ENCODE measurements at places on chromosomes 2 and 18. TPM values are rescaled to one million over a fixed set of nuclear protein-coding genes. Genes with fewer than 3 reads are reported as not detected.

- DNase-seq: no peak
These were observed 56.8 kb downstream of the RNF144A start for GRCh38 chr2:6973895-6974545.

DNA sequence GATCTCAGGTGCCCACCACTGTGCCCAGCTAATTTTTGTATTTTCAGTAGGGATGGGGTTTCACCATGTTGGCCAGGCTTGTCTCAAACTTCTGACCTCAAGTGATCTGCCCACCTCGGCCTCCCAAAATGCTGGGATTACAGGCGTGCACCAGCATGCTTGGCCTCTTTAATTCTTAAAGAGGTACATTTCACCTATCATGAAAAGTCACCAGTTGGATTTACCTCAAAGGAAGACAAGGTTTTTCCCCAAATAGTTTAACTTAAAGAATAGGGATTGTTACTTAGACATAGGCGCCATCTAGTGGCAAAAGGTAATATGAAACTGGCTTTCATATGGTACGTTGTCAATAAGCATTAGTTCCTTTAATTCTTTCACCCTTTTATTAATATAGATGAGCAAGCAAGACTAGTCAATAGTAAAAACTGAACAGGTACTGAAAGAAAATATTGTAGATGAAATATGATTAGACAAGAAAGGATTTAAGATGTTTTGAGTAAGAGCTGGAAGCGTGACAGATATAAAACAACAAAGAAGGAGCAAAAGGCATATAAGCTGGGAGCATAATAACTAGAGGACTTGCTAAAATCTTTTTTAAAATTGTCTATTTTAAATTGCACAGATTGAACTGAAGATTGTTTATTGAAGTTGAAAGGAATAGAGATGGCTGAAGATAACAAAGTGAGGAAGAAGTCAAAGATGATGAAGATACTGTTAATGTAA is 35.0 kb upstream of the PSMD14 start:
- no peak for DNase-seq

- no peak for DNase-seq
These were observed 117.5 kb upstream of the TEX51 start for GRCh38 chr2:126781206-126781605.

The NLRC4 gene
- polyA plus RNA-seq: 1.0 TPM

GRCh38 chr2:28342081-28342967 is 50.3 kb upstream of the FOSL2 start:
- DNase-seq: no peak

DNA sequence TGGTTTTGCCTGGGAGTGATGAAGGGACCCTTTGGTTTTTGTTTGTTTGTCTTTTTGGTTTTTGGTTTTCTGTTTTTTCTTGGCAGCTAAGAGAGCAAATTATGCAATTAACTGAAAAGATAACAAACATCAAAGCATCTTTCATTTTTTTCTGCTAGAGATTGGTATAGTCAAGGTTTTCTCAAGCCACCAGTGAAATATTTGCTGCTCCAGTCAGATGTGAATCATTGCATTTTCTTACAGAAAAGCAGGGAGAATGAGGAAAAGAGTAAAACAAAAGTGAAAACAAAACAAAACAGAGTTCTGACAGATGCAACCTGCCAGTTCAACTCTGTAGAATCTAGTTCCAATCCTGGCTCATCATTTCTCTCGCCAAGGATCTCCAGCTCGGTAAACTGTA is 660.7 kb downstream of the DSC3 start:
- DNase-seq: no peak

The OSBPL6 gene
- 5.2 TPM for polyA plus RNA-seq

DNA sequence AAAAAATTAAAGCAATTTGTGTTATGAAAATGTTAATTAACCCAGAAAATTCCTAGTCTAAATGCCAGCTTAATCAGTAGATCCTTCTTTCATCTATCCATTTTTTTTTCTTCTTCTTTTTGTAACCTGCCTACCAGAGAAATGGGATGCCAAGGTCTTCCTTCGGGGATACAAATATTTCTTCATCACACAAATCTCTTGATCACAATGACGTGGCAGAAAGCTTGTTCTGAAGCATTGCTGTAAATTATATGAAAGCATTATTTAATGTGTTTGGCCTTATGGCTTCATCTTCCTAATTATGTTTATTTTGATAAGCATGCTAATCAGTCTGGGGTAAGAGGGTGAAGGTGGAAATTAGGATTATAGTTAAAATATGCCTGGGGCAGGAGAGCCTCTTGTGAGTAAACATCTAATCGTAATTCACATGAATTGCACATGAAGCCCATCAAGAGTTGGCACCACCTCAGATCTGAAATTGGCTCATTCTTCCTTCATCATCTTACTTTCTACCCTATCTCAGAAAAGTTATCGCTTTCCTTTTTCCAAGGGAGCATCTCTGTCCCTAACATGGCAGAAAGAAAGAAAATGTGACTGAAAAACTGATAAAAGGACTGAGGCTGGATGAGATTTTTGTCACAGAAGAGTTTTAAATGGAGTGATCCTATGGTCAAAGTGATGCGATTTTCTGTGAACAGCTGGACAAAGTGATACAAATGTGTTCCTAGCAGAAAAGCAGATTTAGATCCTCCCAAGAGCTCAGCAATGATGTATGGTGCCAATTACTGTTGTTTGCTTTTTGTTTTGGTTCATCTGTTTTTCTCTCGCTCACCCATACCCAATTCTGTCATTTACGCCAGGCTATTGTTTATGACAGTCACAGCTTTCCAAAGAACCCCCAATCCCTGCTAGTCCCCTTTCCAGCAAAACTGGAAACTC is 76.9 kb upstream of the PMAIP1 start:
- DNase-seq: no peak

The RND3 gene
- 60.6 TPM for polyA plus RNA-seq

- DNase-seq: no peak
These were observed 131.5 kb downstream of the NCK2 start for GRCh38 chr2:105876191-105876590.

The STON1 gene
- polyA plus RNA-seq: 35.8 TPM

GRCh38 chr18:63099848-63100629 is 219.5 kb downstream of the BCL2 start:
- no peak for DNase-seq

The MC5R gene
- 0.13 TPM for polyA plus RNA-seq

DNA sequence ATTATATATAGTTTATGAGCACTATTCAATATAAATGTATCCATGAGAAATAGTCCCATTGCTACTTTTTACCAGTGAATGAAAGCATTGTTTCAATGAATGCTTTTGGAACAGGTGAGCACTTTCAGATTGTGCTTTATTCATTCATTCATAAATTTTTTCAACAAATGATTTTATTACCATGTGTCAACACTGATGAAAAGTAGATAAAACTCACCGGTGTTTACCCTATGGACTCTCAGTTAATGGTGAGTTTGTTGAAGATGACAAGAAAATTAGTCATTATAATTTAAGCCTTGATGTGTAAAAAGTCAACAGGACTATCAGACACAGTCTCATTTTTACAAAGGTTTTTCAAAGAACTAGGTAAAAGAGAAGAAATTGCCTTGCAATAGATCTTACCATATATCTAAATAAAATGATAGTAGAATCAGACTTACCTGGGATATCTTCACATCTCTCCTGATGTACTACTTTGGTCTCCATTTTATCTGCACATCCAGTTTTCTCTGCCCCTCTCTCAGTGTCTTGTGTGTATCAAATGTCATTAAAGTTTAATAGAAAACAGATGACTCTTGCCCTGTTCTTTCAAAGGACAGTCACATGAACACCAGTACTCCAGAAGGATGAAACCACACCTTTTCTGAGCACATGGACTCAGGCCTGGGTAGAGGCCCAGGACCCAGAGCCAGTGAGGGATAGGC is 325.3 kb upstream of the RND3 start:
- DNase-seq: no peak

The UPP2 gene
- polyA plus RNA-seq: 12.3 TPM

DNA sequence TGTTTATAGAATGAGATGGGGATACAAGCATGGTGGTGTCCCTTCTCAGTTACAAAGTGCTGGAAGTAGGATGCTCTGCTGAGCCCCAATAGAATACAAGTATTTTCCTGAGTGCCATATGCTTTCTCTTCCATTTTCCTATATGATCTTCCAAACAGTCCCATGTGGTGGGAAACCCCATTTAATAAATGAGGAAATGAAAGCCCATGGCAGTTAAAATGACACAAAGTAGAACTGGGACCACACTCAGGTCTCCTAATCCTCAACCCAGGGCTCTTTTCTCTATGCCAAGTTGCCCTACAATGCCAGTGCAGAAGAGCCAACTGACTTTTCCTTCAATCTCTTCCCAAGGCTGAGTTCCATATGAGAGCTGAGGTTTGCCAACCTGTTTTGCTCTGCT is 210.2 kb upstream of the FBXO11 start:
- DNase-seq: no peak

The SH2D6 gene
- 0.83 TPM for polyA plus RNA-seq

- DNase-seq: no peak
These were observed 98.1 kb upstream of the BCL2L11 start for GRCh38 chr2:111022633-111023032.

The GALNT14 gene
- 48.7 TPM for polyA plus RNA-seq

The UCN gene
- polyA plus RNA-seq: 0.36 TPM

- no peak for DNase-seq
These were observed 55.4 kb upstream of the CD28 start for GRCh38 chr2:203650860-203651613.

GRCh38 chr2:46147626-46148368 is 149.4 kb upstream of the EPAS1 start:
- DNase-seq: no peak

The MEP1B gene
- polyA plus RNA-seq: not detected

GRCh38 chr2:64841461-64841860 is 147.7 kb upstream of the SLC1A4 start:
- DNase-seq: no peak
